ENCODE measurements at places on chromosomes 2 and 18.

DNA sequence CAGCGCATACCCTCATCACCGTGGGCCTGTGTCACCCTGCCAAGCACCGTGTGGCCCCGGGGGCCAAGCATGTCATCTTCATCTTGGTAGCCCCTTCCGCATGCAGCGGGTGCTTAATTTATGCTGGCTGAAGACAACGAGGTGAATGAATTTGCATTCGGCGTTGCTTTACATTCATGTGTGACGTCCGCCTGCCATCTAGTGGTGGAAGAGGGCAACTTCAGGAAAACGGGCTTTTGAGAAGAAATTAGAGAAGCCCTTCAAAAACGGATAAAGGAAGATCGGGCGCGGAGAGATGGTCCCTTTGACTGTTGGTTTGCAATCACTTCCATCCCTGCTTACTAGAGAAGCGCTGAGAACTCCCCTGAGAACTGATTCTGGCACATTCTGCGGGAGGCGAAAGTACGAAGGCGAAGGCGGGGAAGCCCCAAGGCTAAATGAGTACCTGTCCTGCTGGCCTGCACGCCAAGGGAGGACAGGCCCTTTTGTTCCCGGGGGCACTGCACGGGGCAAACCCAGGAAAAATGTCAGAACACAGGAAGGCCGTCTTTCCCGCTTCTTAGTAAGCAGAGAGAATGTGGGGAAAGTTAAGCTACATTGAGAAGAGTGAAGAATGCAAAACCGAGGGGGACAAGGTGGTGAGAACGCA is 145.9 kb downstream of the ZNF516 start:
- DNase-seq: peak; percentile 82

DNA sequence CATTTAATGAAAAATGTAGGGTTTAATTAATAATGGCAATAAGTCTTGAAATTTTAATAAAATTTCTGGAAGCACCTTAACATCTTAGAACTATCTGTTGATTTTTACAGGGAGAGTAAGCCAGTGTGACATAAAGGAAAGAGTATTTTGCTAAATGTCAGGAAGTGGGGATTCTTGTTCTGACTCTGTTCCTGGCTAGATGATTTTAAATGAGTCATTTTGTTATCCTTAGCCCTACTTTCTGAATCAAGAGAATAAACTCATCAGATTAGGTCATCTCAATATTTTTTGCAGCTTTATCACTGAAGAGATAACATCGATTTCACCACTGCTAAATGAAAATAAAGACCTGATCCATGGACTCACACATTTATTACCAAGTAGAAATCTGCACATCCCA is 377.5 kb upstream of the CYRIA start:
- DNase-seq: peak; percentile 56

- DNase-seq: no peak
Observed at GRCh38 chr2:60540074-60540473, 13.4 kb downstream of the BCL11A start.

DNA sequence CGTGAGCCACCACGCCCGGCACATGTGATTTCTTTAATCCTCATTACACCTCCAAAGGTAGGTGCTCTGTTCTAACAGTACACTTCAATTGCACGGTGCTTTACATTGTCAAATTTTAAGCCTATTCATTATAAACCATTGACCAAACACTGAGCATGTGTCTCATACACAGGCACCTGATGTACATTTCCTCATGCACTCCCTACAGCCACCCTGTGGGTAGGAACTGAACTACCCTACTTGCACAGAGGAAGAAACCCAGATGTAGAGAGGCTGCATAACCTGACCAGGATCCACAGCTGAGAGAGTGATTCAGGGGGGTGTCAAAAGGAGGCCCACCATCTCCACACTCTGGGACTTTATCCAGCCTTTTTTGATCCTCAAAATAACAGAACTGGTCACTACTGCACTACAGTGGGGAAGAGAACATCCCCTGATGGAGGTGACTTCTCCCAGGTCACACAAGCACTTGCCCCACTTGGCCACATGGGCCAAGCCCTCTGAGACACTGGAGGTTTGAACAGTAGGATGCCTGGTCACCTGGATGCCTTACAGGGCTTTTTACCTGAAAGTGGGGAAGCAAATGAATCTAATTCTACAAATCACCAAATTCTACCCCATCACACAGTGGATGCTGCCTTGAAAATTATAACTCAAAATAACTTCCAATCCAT is 6.9 kb upstream of the DPYSL5 start:
- DNase-seq: peak; percentile 29

- DNase-seq: no peak
Observed at GRCh38 chr2:232330068-232330999, 48.2 kb upstream of the ALPP start.

DNA sequence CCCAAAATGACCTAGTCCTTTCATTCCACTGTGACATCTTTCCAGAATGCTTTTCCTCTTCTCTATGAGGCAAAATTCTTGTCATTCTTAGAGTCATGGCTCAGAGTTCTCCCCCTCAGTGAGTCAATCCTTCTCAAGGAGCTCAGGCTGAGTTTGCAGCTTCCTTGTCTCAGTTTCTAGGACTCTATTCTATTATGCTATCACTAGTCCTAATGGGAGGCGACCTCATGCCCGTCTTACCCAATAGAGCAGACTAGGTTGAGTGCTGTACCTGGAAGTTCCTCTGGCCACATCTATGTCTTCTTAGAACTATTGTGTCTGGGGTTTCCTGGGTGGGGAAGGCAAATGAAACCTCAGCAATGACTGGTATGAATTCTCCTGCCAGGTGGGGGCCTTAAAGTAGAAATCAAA is 51.5 kb downstream of the HAUS1 start:
- DNase-seq: peak; percentile 80

DNA sequence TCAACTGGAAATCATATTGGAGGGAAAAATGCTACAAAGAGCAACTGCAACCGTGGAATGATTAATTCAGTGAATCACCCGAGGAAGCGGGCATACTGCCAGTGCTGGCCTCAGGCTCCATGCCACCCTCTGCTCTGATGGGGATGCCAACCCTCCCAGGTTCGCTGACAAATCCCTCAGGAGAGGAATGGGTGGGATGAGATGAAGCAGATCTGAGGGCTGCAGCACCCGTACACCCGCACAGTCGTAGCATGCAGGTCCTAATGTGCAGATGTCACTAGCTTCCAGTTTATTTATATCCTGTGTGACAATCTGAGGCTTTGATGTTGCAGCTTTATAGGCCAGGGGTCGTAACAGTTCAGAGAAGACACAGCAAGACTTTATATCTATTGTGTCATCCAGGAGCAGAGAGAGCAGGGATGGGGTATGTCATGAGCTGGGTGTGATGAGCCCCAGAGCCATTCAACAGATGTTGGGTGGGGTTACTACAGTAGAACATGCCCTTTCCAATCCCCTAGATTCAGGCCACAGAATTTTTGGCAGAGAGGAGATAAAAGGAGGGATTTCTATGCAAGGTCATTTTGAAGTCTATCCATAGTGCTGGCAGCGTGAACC is 44.6 kb downstream of the DPP4 start:
- no peak for DNase-seq

DNA sequence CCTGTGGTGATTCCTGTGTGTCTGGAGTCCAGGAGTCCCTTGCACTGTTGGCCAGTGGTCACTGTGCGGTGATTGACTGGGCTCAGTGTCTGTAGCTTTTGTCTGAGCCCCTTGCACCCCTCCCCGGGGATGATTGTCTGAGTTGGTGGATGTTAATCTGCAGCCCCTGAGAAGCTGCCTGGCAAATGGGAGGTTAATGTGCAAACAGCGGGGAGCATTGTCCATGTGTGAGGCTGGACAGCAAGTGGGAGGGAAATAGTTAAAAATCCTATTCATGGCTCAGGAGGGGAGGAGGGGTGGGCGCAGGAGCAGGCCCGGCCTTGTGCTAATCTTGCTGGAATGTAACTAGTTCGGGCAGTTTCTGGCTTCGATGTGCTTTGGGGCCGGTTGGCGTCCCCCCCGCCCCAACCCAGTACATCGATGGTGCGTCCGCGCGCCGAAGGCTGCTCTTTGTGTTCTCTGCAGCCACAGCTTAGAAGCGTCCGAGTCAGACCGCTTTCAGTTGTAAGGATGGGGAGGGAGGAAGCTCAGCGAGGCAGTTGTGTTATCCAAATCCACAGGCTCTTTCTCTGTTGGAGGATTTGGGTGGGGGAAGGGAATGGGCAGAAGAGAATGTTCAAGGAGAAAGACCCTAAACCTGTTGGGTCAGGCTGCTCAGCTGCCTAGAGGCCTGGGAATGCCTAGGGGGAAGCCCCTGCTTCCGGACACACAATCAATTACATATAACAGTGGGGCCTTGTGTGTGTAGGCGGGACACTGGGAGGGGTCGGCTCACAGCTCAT is 71.8 kb downstream of the TGOLN2 start:
- DNase-seq: peak; percentile 47

DNA sequence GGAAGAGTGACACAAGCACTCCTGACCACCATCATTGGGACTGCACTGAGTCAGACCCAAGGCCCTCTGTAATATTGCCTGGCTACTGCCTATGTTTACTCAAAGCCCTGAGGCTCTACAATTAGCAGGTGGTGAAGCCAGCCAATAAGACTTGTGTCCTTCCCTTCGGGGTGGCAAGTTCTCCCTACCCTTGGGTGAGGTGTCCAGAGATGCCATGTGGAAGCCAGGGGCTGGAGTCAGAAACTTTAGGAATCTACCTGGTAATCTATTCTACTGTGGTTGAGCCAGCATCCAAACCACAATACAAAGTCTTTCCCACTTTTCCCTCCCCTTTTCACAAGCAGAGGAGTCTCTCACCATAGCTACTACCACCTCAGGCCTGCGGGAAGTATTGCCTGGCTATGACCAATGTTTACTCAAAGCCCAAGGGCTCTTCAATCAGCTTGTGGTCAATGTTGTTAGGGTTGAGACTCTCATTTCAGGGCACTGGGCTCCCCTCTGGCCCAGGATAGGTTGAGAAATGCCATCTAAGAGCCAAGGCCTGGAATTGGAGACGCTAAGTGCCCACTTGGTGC is 17.6 kb downstream of the DHRS9 start:
- DNase-seq: no peak

- DNase-seq: peak; percentile 67
Observed at GRCh38 chr18:48838921-48839818, 111.6 kb downstream of the SMAD7 start.

DNA sequence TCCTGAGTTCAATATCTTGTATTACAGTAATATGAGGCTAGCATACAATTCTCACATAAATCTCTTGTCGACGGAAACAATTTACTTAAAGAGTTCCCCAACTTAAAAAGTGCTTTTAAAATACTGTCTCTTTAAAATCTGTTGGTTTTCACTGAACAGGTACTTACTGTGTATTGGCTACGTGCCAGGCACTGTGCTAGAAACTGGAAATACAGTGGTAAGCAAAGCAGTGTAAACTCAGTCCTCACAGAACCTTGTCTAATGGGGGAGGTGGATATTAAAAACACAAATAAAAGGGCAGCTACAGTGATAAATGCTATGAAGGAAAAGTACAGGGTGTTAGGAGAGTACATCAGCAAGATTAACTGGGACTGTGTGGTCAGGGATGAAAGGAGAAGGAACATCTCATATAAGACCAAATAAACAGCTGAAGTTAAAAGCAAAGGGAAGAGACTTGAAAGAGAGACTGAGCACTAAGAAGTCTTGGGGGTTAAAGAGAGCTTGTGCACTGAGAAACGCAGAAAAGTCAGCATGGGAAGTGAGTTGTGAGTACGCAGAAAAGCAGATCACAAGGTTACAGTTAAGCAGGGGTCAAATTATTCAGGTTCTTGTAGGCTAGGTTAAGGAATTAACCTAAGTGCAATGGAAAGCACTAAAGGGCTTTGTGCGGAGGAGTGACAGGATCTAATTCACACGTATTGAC is 52.5 kb downstream of the USP40 start:
- no peak for DNase-seq

- no peak for DNase-seq
Observed at GRCh38 chr18:49013291-49013691, 62.5 kb upstream of the SMAD7 start.

DNA sequence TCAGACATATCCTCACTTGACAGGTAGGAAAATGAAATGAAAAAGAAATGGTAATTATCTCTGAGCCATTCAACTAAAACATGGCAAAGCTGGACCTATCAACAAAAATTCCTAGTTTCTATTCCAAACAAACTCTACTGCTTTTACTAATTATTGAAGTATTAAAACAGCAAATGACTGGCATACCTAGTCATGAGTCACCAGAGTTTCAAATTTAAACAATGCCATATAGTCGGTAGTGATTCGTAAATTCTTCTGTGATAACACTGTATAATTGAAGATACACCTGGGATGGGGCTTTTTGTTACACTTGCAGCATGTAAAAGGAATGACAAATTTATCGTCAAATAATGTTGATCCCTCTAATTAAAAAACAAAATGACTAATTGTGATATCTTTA is 153.1 kb upstream of the THUMPD2 start:
- no peak for DNase-seq

DNA sequence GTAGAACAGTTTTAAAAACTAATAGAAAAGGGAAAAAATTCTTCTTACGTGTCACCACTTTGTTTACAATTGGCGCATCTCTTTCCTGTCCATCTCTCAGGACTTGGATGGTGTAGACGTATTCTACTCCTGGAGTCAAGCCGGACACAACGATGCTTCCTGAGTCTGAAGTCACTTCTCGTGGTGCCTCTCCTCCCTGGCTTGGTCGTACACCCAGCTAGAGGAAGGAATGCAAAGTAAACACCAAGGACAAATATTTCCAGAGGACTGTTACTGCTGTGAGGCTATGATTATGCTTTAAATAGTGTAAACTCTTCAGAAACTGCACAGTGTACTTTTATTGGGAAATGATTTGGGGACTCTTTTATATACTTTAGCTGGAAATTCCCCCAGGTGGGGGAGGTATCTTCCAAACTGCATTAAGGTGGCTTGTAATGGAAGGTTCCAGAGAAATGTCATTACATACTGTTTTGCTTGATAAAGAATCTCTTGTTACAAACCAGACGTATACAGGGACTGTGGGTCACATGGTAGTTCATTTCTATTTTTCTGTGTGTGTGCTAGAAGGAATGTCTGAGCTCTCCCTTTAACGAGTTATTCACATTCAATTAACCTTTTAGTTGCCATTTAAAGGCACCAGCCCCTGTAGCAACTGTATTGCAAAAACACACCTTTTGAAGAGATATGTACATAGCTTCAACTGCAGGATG is 38.1 kb downstream of the FN1 start:
- peak; percentile 72 for DNase-seq

- DNase-seq: no peak
Observed at GRCh38 chr2:240142859-240143258, 2.4 kb upstream of the OTOS start.

DNA sequence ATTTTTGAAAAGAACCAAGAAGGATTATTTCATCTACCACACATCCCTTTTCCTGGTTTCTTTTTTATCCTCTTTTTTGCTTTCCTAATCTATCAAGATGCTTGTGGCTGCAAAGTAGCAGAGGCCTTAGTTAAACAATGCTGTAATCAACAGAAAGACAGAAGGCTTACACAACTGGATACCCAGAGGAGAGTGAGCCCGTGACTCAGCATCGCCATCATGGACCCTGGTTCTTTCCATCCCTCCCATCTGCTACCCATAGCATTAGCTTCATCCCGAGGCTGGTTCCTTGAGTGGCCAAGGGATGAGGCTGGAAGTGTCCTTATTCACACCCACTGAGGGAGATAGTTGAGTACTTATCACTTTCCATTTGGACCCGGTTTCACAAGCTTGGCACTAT is 7.5 kb upstream of the HAAO start:
- DNase-seq: no peak

Data from choroid plexus epithelial cell (primary cell).